ENCODE measurements at places on chromosomes 3 and 15.

DNA sequence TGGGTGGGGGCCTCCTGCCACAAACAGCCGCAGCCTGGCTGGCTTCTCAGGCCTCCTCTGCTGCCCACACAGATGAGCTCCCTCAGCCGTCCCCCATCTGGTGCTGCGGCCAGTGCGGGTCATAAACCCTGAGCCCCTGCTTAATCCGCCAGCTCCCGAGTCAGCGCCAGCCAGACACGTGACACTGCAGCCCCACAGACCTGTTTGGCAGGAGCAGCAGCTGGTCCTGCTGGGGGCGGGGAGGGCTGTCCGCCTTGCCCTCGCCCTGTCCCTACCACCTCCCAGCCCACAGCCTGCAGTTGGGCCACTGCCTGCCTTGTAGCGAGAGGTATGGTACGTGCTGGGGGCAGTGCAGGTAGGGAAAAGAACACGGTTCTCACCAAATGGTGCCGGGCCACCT is 86.2 kb downstream of the IQSEC1 start:
- no peak for DNase-seq

- no peak for DNase-seq
Observed at GRCh38 chr3:73206030-73206429, 144.6 kb downstream of the EBLN2 start.

GRCh38 chr15:29003840-29004233 is 118.1 kb downstream of the APBA2 start:
- no peak for DNase-seq

GRCh38 chr3:29720665-29721064 is 439.8 kb downstream of the RBMS3 start:
- DNase-seq = no peak

DNA sequence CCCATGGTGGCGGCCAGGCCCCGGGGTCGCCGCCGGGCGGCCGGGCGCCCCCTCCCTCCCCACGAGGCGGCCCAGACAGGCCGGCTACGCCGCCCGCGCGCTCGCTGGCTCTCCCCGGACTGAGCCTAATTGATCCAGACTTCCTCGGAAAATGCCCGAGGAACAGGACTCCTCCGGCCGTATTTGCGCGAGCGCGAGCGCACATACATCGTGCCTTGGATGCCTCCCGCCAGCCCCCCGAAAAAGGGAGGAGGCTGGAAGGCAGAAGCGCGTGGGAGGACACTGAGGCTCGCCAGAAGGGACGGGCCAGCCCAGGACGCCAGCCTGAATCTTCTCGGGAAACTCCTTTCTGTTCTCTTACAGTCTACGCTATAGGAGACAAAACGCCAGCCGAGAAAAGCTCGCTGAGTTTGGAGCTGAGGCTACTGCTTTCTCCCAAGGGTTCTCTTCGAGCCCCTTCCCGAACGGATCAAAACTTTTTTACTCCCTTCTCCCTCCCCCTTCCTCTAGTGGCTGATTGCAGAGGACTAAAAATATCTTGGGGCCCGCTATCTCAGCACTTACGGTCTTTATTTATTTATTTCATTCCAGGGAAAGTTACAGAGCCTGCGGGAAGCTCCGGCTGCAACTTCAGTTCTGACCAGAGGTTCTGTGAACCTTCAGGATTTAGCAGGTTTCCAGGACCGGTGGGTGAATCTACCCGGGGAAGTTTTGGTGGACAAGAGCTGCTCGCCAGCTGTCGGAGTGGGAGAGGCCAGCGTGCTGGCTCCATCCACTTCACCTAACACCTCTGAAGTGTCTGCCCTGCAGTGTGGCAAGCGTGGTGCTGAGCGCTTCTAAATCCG is at the start of gene PDZRN3:
Gene PDZRN3, minus strand, starts transcription at position 121 of the 845 bp plus-strand sequence.
- no peak for DNase-seq

DNA sequence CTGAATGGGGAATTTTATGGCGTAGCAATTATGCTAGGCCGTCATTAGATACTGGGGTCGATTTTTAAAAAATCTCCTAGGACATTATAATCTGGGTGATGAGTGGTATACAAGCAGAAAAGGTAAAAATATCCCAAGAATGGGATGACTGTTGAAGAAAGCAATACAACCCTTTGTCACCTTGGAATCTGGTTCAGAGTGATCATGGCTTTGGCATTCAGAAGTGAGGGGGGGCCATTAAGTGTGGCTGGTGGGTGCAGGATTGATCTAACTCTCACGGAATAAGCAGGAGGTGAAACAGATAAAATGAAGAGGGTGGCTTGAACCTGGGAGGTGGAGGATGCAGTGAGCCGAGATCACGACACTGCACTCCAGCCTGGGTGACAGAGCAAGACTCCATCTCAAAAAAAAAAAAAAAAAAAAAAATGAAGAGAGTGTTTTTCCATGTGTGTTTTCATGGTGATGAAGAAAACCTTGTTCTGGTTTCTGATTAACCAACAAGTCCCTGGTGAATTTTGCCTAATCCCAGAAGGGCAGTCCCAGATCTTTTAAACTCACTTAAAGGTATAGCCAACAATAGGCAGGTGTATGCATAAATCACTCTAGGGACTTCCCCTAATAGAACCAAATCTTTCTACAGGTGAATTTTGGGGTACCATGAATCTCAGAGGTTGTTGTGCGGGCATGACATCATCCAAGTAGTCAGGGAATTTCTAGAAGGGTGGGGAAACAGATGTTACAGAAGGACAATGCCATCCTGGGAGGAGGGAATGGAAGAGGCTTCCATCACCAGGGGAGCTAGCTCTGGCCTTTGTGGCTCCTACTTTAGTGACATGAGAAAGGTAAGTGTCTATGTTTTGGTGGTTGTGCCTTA is 3.1 kb upstream of the RAD54L2 start:
- DNase-seq = no peak

DNA sequence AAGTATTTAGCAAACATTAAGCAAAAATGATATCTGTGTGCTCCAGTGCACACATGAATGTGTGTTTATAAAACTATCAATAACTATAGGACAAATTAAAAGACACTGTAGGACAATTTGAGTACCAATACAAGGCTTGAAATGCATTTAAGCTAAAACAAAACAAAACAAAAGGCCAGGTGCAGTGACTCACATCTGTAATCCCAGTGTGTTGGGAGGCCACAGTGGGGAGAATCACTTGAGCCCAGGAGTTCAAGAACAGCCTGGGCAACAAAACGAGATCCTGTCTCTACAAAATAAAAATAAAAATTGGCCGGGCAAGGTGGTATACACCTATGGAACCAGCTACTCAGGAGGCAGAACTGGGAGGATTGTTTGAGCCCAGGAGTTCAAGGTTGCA is 50.7 kb downstream of the CSNK1G1 start:
- DNase-seq = no peak
